ENCODE measurements at places on chromosomes 12 and 14.

GRCh38 chr14:51828017-51828797 lies 32.2 kb upstream of the GNG2 start:
- DNase-seq: peak; percentile 46

GRCh38 chr12:99427104-99427503 lies 220.4 kb upstream of the GARIN6 start:
- DNase-seq: no peak

DNA sequence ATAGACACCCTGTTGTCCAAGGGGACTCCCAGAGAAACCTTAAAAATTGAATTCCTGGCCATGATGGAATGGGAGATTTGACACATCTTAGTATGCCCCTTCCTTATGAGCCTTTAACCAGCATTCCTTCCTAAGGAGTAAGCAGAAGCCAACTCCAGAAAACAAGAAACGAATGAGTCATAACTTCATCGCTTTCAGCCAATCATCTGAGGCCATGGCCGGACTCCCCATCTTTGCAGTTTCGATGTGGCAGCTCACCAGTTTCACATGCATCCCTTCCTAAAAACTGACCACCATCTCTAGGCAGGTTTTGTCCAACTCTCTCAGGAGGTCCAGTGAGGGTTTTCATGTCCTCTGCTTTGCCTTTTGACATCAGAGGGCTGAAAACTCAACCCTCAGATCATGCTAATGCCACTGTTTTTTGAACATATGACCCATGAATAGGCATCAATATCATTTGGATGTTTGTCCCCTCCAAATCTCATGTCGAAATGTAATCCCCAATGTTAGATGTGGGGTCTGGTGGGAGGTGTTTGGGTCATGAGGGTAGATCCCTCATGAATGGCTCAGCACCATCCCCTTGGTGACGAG lies 19.9 kb downstream of the DAAM1 start:
- DNase-seq: no peak

- no peak for DNase-seq
Observed at GRCh38 chr12:21725731-21726130, 48.8 kb downstream of the KCNJ8 start.

- DNase-seq: no peak
Observed at GRCh38 chr12:57816001-57816854, 2.3 kb downstream of the AVIL start.

- no peak for DNase-seq
Observed at GRCh38 chr14:103870891-103871595, 23.7 kb upstream of the PPP1R13B start.

DNA sequence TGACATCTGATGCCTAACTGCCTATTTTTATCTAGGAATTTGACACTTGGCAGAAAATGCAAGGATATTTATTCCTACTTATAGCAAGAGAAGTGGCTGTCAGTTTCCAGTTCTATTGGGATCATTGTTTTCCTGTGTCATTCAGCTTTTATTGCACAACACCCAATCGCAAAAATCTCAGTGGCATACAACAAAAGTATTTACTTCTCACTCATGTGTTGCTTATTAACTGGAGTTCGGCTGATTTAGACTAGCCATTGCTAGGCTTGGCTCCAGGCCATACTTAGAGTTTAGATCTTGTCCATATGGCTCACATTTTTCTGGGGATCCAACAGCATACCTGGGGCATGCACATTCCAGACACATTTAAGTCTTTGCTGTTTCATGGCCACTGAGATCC lies 218.6 kb upstream of the SYT1 start:
- no peak for DNase-seq

GRCh38 chr14:75631453-75631831 lies 29.2 kb downstream of the ERG28 start:
- DNase-seq: no peak

DNA sequence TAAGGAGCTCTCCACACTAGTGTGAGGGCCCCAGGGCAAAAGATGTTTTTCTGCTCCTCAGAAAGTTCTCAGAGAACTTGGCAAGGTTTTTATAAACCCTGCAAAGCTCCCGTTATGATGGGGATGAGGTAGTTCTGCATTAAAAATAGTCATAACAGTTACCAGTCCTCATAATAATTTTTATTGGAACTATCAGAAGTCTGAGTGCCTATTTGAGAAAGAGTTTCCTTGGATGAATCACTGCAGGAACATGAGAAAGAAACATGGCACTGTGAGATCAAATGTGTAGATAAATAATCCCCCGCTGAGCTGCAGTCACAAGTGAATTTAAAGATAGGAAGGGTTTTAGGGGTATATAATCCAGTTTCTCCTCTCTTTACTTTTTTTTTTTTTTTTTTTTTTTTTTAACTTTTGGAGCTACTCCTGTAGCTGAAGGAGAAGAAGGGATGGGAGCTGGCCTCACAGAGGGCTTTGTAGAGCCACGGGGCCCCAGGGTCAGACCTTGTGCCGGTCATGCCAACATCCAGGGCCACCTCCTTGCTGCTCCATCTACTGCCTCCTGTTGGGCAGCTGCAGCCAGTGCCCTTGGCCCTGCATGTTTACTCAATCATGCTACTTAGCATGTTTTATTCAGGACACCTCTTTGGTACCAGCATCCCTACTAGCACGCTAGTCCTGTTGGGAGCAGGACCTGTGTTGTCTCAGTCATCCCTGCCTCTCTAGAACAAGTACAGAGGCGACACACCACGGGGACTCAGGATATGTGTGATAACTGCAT lies 39.5 kb downstream of the EVL start:
- no peak for DNase-seq

DNA sequence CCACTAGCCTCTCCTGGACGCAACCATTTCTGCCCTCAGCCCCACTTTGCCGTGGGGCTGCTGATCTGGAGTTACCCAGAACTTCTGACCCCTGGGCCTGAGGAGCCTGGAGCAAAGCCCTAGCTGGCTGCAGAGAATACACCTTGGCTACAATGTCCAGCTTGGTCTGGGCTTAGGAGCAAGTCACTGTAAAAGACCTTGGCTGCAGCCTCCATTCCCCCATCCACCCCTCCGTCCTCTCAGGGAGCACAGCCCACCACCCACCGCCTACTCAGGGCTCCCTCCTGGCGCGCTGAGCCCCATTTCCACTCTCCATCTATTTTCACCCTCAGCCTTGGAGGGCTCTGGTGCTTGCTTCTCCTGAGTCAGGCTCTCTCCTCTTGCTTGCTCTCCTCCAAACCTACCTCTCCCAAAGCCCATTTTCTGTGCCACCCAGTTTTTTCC lies 42.9 kb downstream of the ERH start:
- DNase-seq: no peak

DNA sequence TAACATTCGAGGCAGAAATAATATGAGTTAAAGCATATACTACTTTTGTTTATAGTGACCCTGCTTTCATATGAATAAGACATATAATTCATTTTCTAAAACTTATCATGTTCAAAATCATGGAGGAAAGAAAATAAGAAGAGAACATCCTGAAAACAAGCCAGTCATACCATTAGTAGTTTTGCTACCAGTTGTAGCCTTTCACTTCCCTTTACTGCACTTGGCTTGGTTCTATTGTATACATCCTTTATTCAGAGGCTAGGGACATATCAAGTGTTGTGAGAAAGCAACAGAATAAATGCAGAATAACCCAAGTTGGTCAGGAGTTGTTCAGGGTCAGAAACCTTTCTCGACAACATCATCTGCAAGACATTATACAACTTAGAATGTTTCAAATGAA lies 598.7 kb downstream of the SOX5 start:
- DNase-seq: no peak

GRCh38 chr12:111386885-111387284 lies 18.0 kb upstream of the PHETA1 start:
- no peak for DNase-seq

DNA sequence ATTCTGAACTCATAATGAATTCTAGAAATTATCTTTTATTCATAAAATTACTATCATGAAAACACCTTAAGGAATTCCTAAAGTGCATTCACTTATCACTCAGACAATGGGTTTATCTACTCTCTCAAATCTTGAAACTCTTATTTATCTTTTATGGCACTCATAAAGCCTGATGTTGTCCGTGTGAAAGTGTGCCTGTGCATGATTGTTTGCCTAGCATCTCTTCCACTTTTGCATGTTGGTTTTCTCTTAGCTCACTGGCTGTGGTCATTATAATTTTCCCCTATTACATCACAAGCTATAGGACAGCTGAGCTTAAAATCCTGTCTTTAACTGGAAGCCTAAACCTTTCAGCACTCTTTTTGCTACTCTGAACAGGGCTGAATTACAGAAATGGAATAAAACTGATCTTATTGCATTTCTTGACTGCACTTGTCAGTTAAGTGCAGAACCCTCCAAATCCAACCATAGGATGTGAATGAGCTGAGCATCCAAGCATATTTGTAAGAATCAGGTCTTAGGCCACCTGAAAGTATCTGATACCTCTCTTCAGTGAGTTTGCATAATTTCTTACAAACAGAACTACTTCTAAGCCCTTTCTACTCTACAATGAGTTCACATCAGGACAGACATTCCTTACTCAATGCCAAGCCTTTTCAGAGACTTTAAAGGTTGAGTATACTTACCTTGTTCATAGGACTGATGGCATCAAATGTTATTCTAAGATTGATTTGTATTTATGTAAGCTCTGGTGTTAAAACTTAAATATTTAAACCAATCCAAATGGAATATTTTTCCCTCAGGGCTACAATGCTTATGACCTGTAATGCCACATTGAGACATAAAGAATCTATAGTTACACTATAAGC lies 221.2 kb upstream of the KITLG start:
- no peak for DNase-seq

DNA sequence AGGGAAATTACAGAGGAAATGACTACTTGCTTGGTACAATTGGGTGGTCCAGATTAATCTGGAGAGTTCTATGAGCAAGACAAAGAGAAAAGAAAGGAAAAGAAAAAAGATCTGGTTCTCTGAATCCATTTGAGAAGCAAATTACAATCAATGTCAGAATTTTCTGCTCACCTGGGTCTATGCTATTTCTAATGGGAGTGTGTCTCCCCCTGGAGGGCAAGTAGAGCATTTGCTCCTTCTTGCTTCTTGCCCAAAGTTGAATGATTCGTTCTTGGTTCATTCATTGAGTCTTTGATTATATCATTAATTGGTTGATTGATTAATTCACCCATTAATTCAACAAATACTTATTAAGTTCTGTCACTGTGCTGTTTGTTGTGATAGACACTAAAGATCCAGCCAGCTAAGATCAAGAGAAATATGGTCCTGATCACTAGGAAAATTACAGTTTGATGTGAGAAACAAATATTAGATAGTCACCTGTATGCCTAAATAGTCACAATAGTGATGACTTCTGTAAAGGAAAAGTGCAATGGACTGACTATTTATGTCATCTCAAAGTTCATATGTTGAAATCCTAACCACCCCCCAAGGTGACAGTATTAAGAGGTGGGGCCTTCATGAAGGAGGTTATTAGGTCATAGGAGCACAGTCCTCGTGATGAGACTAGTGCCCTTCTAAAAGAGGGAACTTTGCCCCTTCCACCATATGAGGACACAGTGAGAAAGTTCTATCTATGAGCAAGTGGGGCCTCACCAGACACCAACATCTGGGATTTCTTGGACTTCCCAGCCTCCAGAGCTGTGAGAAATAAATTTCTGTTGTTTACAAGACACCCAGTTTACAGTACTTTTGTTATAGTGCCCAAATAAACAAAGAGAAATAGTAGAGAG lies 8.0 kb upstream of the ASB8 start:
- no peak for DNase-seq
